ENCODE measurements at places on chromosomes 2 and 18. TPM values are rescaled to one million over a fixed set of nuclear protein-coding genes. Genes with fewer than 3 reads are reported as not detected.

ZNF385B gene
- polyA plus RNA-seq, result not detected

GPR45 gene
- polyA plus RNA-seq, result 0.16 TPM

TMEM198 gene
- not detected for polyA plus RNA-seq

VWA3B gene
- polyA plus RNA-seq, result 0.63 TPM

MYO3B gene
- polyA plus RNA-seq, result not detected

KCNF1 gene
- not detected for polyA plus RNA-seq

DNA sequence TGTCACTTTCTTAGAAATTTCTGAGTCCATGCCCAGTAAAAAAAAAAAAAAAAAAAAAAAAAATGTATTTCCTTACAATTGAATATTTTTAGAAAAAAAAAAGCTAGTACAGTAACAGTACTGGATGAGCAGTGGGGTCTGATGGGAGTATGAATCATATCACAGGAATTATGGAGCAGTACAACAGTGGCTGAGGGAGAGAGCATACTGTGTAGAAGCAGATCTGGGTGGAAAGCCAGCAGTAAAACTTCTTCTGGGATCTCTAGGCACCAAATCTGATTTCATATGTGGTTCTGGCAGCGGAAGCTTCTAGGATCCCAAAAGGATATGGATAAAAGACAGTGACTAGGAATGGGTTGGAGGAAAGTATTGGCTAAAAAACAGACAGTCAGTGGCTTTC is 414.9 kb upstream of the FSHR start:
- DNase-seq, result no peak

DNA sequence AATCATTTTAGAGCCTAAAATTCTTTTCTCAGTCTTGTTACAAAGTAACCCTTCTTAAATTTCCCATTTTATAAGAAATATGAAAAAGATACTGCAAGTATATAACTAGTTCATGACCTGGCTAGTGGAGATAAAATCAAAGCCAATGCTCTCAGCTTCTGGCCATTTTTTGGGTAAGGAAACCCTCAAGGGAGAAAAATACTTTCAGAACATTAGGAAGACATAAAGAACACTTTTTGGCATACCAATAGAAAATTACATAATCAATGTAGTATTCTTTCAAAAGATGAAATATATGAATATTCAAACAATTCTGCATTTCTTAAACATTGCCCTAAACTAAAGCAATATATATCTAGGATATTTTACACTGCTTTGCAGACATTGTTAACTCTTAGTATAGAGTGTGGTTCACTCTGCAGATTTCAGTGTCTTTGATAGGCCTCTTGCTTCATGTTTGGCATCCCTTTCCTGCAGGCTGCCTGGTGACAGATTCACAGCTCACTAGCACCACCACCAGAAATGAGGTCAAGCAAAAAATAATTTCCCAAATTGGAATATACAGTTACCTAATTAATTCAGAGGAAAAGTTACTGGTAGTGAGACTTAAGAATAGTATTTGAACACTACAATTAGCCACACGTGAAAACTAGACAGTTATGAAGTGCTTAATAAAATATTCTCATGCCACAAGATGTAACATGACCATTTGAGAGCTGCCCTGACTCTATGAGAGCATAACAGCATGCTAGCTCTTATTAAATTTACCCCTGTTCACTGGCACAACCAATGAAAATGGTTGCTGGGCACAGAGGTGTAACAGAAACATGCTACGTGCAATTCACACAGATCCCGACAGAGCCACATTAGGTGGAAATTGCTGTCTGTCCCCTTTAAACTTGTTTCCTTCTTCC is 36.0 kb downstream of the PAIP2B start:
- no peak for DNase-seq

GRCh38 chr2:10002681-10003080 is 40.7 kb upstream of the KLF11 start:
- no peak for DNase-seq

DNA sequence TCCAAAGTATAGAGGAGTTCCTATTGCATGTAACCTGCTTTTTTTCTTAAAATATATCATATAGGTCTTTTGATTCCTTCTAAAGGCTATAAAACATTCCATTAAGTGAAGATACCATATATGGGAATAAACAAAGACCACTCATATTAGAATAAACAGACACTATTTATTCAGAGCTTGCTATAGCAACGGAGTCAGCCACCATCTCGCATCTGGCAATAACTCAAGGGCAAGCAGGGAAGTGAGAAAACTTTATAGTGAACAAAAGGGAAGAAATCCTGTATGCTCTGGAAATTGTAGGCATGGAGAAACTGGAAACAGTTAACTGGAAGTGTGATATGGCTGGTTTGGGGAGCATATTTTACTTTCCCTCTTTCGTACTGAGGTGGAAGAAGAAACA is 301.9 kb downstream of the PTH2R start:
- DNase-seq, result no peak

DNA sequence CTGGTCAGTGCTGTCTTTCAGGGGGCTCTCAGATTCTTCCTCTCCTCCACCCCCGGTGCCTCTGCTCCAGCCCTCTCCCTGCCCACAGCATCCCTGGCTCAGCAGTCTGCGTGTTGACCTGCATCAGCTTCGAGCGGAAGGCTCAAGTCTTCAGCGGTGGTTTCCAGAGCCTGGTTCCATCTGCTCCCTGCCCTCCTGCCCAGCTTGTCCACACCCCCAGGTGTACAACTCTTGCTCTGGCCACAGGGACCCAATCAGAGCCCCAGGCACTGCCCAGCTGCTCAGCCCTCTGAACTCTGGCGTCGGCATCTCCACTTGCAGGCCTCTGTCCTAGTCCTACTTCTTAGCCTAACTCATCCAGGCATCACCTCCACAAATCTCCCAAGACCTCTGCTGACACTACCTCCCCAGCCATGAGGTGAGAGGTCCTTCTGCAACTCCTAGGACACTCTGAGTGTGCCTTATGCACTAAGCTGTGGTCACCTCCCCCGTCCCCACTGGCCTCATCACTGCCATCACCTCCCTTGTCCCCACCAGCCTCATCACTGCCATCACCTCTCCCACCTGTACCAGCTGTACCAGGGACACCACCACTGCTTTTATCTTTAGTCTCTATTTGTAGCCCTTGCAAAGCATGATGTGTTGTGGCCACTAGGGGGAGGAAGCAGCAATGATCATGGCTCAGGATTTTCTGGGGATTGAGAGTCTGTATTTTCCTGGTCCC is 60.9 kb downstream of the EDAR start:
- peak; percentile 57 for DNase-seq

DNA sequence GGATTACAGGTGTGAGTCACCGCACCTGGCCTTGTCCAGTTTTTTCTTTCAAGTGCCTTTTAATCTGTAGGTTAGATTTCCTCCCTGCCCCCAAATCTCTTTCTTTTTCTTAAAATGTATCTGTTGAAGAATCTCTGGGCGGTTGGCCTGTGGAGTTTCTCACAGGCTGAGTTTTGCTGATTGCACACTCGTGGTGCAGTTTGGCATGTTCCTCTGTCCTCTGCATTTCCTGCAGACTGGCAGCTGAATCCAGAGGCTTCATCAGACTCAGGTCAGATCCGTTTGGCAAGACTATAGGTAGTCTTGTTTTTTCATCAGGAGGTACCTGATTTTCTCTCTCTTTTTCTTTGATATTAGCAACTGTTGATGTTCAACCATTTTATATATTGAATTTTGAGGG is 5.5 kb downstream of the CASP10 start:
- no peak for DNase-seq

- DNase-seq, result no peak
These were observed 201.2 kb downstream of the CDCA7 start for GRCh38 chr2:173555833-173556232.

- no peak for DNase-seq
These were observed 74.3 kb upstream of the COL5A2 start for GRCh38 chr2:189253836-189254235.
